ENCODE measurements at places on chromosomes 3 and 15.

DNA sequence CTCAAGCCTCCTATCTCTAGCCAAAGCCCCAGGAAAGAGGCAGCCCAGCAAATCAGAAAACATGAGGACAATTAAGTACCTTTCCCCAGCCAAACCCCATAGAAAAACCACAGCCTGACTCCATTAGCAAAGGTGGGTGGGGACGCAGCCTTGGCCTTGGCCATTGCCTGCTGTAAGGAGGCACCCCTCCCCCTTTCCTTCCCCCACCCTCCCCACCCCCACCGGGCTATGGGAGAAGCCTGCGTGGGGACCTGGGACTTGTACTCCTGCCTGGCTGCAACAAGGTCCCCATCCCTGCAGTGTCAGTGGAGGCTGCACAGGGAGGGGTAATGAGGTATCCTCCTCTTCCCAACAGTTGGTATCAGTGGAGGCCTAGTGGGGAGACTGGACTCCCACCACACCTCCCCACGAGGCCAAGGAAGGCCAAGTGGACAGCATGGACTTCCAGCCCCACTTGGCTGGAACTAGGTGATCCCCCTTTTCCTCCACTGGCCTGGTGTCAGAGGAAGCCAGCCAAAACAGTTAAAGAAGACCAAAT is 20.5 kb downstream of the PRR23E start:
- no peak for DNase-seq

- no peak for DNase-seq
Measured at GRCh38 chr3:54965746-54966145, 37.9 kb upstream of the LRTM1 start.

GRCh38 chr3:33646406-33646805 is 71.6 kb downstream of the CLASP2 start:
- DNase-seq, result no peak

GRCh38 chr3:42572278-42572677 is 9.5 kb downstream of the SEC22C start:
- no peak for DNase-seq

DNA sequence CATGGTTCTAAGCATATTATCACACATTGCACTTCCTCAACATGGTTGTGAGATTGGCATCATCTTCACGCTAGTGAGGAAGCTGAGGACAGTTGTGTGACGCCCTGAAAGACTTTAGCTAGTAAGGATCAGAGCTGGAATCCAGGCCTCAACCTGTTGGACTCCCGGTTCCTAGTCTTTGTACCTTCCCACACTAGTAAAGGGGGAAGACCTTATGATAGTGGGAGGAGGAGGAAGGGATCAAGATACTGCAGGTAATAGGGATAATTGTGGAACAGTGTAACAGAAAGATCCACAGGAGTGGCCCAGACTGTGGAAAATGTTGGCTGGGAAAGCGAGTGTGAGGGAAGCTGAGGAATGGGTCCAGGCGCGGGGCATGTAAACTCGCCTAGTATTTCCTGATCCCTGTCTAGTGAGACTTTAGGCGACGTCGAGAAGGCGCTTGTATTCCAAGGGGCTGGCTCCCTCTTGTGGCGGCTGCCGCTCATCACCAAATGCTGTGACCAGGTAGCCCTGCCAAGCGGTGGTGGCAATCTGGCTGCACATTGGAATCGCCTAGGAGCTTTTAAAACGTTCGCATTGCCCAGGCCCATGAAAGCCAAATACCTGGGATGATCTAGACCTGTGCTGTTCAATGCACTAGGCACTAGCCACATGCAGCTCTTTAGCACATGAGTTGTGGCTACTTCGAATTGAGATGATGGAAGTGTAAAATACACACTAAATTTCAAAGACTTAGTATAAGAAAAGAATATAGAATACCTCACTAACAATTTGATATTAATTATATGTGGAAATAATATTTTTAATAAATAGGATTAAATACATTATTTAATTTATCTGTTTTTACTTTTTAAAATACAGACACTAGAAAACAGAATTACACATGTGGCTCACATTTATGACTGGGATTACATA is 38.8 kb upstream of the CLDN18 start:
- DNase-seq, result no peak

DNA sequence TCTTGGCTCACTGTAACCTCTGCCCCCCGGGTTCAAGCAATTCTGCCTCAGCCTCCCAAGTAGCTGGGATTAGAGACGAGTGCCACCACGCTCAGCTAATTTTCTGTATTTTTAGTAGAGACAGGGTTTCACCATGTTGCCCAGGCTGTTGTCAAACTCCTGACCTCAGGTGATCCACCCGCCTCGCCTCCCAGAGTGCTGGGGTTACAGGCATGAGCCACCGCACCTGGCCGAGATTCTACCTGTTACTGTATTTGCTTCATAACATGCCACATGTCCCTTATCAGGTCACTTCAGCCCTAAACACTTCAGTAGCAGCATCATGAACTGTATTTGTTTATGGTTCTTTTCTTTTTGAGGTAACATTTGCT is 7.5 kb upstream of the LCTL start:
- no peak for DNase-seq

GRCh38 chr3:86282106-86282787 is 708.7 kb downstream of the VGLL3 start:
- DNase-seq, result no peak

GRCh38 chr3:138051947-138052802 is 42.2 kb downstream of the CLDN18 start:
- peak; percentile 19 for DNase-seq

GRCh38 chr15:84878504-84878903 is 6.0 kb upstream of the SLC28A1 start:
- no peak for DNase-seq

GRCh38 chr3:59865351-59865750 is 815.5 kb upstream of the CFAP20DC start:
- no peak for DNase-seq
